ENCODE measurements at places on chromosomes 5 and 9. TPM values are rescaled to one million over a fixed set of nuclear protein-coding genes. Genes with fewer than 3 reads are reported as not detected.

DNA sequence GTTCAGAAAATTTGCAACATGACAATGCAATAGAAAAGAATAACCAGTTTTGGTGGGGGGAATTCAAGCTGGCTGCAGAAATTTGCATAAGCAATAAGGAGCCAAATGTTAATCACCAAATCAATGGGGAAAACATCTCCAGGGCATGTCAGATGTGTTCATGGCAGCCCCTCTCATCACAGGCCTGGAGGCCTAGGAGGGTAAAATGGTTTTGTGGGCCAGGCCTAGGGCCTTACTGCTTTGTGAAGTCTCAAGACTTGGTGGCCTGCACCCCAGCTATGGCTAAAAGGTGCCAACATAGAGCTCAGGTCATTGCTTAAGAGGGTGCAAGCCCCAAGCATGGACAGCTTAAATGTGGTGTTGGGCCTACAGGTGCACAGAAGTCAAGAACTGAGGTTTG lies 29.7 kb upstream of the SLC36A1 start:
- H3K4me1 ChIP-seq = no peaks in the 10 kb centered on the region
- H3K27me3 ChIP-seq = peaks cover 3% of the 10 kb centered on the region
- no peaks in the 10 kb centered on the region for H3K36me3 ChIP-seq
- DNase-seq = no peak
- no peak overlapping the region for H3K27ac ChIP-seq

GRCh38 chr9:9173264-9173663 lies 1373.7 kb upstream of the DMAC1 start:
- no peak overlapping the region for H3K27ac ChIP-seq
- no peaks in the 10 kb centered on the region for H3K4me1 ChIP-seq
- H3K36me3 ChIP-seq = no peaks in the 10 kb centered on the region
- no peak for DNase-seq

The CLIC3 gene
- 0.43 TPM for total RNA-seq

- peaks cover 6% of the 10 kb centered on the region for H3K27me3 ChIP-seq
- H3K4me1 ChIP-seq = no peaks in the 10 kb centered on the region
- no peaks in the 10 kb centered on the region for H3K36me3 ChIP-seq
- no peak for DNase-seq
- no peak overlapping the region for H3K4me3 ChIP-seq
Measured at GRCh38 chr9:98529841-98530240, 178.9 kb downstream of the GABBR2 start.

The C8G gene
- total RNA-seq = 0.94 TPM
